ENCODE measurements at places on chromosomes 6 and 20.
A peak's percentile ranks its signal among the peaks of the same experiment; 100 is the strongest.

DNA sequence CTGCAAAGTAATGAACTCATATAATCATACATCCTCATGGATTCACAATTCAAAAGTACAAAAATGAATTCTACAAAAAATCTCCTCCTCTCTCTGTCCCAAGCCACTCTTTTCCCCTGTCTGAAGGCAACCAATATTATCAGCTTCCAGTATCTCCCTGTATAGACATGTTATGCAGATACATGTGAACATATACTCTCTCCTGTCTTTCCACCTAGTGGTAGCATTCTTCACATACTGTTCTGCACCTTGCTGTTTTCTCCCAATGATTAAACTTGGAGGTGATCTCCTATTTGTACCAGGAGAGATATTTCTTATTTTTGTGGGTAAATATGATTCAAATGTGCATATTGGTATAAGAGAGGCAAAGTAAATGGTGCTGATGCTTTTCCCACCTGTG, 416.4 kb downstream of the EPM2A start:
- ATAC-seq: no peak

- ATAC-seq: no peak
Observed at GRCh38 chr6:4074478-4075235, 4.3 kb downstream of the FAM217A start.

DNA sequence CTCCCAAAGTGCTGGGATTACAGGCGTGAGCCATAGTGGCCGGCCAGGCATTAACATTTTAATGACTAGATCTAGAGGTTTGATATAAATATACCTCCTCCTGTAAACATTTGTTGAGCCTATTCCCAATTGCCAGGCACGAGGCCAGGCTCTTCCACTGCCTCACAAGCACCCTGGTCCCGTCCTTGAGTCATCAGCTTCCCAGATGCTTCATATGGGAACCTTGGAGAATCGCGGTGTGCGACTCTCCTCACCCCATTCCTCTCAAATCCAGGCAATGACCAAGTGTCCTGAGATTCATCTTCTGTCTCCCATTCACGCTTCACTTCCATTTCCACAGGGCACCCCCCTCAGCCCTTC, 35.9 kb upstream of the PIM1 start:
- no peak for ATAC-seq

DNA sequence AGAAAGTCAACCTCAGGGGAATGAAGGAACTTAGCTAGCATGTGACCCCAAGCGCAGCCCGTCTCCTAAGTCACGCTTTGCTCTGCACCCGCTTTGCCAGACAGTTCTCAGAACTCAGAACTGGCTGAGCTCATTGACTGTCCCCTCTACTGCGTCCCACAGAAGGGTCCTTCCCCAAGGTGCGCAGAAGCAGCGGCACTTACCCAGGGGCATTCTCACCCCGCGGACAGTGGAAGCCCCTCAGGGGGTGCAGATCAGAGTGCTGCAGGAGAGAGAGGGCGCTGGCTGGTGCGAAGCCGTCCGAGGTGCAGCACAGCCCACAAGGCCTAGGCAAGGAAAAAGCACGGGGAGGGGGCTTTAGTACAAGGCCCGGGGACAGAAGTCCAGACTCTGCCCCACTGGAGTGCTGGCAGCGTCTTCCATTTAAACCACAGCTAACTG, 807 bp downstream of the SNHG17 start:
- peak; percentile 51 for ATAC-seq

- ATAC-seq: no peak
Observed at GRCh38 chr6:25404693-25405169, 125.6 kb downstream of the CARMIL1 start.

- ATAC-seq: no peak
Observed at GRCh38 chr20:62533591-62534495, 58.0 kb upstream of the GATA5 start.

DNA sequence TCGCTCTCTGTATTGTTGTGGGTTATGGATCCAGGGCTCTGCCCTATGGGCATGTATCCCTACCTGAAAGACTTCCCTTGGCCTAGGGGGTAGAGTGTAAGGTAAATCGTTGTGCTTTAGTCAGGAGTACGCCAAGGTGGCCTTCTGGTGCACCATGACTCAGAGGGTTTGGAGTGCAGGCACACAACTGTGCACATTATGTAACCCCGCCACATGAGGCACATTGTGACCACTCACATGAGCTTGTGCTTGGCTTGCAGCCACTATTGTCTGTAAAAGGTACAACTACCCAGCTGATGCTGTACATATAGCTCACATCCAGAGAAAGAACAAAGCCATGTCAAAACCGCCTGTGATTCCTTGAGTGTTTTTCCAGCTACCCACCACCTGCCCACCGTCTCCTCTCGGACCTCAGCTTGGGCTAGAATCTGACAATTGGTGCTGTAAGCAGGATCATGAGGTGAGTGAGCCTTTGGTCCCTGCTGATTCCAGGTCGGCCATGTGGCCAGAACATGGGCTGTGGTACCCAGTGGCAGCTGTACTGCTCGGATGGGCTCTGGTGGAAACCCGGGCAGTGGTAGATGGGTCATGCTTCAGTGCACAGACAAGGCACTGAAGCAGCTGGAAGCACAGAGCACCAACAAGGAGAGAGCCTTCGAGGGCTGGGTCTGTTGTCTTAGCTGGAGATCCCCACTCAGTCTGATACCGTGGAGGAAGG, 33.8 kb downstream of the HDDC2 start:
- no peak for ATAC-seq

- no peak for ATAC-seq
Observed at GRCh38 chr6:7401075-7401474, 11.5 kb downstream of the RIOK1 start.

DNA sequence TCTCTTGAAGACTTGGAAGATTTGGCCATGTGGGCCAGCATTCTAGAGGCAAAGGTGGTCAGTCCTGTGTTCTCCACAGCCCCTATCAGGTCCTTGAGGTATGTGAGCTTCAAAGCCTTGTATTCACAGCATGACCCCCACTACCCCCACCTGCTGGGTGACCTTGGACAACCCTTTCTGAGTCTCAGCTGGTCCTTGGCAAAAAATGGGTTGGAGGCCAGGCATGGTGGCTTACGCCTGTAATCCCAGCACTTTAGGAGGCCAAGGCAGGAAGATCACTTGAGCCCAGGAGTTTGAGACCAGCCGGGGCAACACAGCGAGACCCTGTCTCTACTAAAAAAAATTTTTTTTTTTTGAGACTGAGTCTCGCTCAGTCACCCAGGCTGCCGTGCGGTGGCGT, 42.6 kb downstream of the UBE2V1 start:
- no peak for ATAC-seq

DNA sequence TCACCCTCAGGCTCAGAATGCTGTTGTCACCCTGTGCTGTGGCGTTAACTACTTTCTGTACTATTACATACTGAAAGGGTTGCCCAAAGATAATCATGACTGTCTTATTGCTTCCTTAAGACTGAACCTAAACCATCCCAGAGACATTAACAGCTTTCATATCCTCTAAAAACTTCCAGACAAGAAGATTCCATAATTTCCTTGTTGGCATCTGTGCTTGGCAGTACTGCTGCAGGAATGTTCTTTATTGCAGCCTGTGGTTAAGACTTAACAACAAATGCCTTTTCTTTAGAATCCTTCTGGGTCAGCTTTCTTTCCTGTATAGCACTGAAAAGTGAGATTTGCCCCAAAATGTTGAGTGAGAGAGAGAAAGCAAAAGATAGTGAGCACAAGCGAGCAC, 109.7 kb downstream of the GJA10 start:
- peak; percentile 46 for ATAC-seq

Measured in SK-N-SH treated with all-trans-retinoic acid at 6 μM for 48 hours (cell line).